ENCODE measurements at places on chromosomes 1 and 21.
A peak's percentile ranks its signal among the peaks of the same experiment; 100 is the strongest.

DNA sequence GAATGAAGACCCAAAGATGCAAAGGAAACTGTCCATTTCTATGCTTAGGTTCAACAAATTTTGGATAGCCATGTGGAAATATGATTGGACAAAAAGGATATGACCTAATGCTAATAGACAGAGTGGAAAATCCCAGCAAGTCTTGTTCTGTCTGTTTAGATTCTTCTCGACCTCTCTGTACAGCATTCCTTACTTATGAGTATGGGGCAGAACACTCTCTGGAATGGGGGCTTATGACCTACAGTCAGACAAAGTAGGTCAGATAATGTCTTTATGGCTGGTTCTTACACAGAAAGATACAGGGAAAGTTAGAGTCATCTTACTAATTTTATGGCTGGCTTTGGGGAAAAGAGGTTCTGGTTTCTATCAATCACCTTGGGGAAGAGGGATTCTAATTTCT is 2.8 kb downstream of the GCSAML start:
- DNase-seq, result no peak

DNA sequence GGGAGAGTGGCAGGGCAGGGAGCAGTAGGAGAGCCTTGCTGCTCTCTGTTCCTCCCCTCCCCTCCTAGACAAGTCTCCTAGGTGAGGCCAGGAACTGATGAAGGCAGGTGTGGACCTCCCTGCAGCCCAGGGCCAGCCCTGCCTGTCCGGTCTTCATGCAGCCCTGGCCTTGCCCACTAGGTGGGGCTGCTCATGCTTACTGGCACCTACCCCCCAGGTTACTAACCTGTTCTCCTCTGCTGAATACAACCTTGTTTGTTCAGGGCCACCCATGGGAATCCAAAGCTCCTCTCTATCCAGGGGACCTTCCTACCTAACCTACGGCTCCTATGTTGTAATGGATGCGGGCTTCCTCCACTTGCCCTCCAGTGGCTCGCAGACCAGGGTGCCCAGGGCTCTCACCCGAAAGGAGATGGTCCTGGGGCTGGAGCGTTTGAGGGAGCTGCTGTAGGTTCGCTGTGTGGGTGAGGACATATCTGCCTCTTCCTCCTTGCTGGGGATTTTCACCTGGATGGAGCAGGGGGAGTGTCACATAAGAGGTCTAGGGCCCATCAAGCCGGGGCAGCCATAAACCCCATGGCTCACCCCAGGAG is 7.9 kb upstream of the TNNT2 start:
- no peak for DNase-seq

GRCh38 chr1:192067360-192067759 is 90.9 kb upstream of the RGS18 start:
- DNase-seq, result no peak

GRCh38 chr1:82721702-82722101 is 921.0 kb downstream of the ADGRL2 start:
- DNase-seq, result no peak

GRCh38 chr1:157241185-157241538 is 103.0 kb upstream of the ETV3 start:
- no peak for DNase-seq

GRCh38 chr1:34742667-34743270 is 12.1 kb upstream of the GJB5 start:
- peak; percentile 48 for DNase-seq

- DNase-seq, result no peak
These were observed 779.9 kb downstream of the KCNT2 start for GRCh38 chr1:195828325-195828724.

- no peak for DNase-seq
These were observed 24.2 kb downstream of the SPAG17 start for GRCh38 chr1:118160806-118161205.

GRCh38 chr1:94600556-94600955 is 59.0 kb upstream of the F3 start:
- DNase-seq, result no peak

DNA sequence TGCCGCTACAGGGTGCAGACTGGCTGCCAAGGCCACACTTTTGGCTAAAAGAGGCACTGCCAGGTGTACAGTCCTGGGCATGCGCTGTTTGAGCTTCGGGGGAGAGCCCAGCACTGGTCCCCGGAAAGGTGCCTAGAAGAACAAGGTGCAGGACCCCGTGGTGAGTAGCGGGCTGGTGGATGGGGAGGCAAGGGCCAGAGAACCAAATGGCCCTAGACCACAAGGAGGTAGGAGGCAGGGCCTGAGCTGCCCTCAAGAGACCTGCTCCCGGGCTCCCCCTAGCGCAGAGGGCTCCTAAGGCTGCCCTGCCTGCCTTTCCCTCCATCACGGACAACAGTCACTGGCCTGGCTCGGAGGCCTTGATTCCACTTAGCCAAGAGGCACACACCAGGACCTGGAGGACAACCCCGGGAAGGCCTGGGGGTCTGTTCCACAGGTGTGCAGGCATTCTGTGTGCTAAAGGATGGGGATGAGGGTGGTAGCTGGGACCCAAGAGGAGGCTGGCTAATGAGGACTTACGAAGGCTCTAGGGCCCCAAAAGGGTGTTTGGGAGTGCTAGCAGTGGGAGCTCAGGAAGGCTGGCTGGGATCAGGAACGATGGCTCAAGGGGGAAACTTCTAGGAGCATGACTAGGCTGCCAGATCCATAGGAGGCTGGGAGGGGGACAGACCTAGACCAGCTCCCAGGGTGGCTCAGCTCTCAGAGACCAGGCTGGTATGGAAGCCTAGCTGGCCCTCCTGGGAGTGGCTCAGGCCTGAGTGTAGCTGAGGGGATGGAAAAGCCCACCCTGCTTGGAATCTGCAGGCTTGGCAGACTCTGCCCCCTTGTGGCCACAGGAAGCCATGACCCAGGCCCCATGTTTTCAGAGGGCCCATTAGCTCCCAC is 742 bp downstream of the ARTN start:
- no peak for DNase-seq

GRCh38 chr1:6438047-6438525 is 13.5 kb downstream of the ESPN start:
- DNase-seq, result peak; percentile 46

- DNase-seq, result no peak
These were observed 1.6 kb downstream of the FCRL2 start for GRCh38 chr1:157775101-157775870.

DNA sequence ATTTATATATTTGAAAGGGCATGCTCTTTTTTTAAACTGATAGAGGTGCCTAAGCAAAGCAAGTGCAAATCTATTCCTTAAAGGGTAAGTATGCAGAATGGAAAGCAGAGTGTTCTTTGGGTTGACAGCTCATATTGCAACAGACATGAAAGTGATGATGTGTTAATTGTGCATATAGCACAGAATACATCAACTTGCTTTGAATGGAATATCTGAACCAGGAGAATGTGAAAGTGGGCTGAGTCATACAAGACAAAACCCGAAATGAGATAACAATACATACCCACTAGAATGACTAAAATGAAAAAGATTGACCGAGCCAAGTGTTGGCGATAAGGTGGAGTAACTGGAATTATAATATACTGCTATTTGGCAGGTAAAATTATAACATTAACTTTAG is 4.3 kb downstream of the CR1 start:
- no peak for DNase-seq

GRCh38 chr1:2788506-2789163 is 12.9 kb downstream of the TTC34 start:
- DNase-seq, result no peak

GRCh38 chr21:14736162-14736561 is 190.0 kb upstream of the SAMSN1 start:
- DNase-seq, result no peak

GRCh38 chr1:27658951-27659496 is 13.0 kb downstream of the IFI6 start:
- no peak for DNase-seq

DNA sequence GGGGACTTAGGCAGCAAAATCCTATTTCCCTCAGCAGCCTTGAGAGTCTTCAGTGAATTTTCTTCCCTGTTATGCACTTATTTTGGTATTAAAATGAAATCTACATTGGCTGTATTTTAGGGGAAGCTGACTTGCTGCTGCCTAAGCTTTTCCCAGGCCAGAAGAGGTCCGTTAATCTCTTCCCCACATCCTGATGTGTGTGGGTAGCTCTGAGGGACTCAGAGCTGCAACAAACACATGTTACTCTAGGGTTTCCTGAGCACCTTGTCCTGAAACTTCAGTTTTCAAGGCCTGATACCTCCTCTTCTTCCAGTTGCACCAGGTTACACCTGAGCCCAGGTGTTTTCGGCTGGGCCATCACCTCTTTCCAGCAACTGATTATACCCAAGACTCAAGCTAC is 51.5 kb downstream of the SYT6 start:
- no peak for DNase-seq

DNA sequence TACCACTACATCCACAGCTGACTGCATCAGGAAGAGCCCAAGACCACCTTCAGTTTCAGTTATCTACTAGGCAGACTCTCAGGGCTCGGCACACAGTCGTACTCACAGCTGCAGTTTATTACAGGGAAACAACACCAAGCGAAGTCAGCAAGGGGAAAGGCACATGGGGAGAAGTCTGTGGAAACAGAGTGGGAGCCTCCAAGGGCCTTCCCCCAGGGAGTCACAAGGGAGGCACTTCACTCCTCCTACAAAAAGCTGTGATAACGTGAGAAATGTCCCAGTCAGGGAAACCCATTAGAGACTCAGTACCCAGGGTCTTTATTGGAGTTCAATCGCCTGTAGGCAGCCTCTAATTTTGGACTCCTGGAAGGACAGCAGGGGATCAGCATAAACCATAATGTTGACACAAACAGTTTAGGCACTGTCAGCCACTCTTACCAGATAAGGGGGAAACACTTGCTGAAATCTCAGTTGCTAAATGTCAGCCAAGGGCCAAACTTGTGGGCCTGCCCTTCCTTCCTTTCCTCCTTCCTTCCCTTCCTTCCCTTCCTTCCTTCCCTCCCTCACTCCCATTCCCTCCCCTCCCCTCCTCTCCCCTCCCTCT is 444.0 kb downstream of the SMYD3 start:
- DNase-seq, result no peak

GRCh38 chr1:52551507-52552235 is 1.2 kb downstream of the TUT4 start:
- DNase-seq, result peak; percentile 4

- no peak for DNase-seq
These were observed 47.3 kb upstream of the PLPPR4 start for GRCh38 chr1:99216956-99217355.

DNA sequence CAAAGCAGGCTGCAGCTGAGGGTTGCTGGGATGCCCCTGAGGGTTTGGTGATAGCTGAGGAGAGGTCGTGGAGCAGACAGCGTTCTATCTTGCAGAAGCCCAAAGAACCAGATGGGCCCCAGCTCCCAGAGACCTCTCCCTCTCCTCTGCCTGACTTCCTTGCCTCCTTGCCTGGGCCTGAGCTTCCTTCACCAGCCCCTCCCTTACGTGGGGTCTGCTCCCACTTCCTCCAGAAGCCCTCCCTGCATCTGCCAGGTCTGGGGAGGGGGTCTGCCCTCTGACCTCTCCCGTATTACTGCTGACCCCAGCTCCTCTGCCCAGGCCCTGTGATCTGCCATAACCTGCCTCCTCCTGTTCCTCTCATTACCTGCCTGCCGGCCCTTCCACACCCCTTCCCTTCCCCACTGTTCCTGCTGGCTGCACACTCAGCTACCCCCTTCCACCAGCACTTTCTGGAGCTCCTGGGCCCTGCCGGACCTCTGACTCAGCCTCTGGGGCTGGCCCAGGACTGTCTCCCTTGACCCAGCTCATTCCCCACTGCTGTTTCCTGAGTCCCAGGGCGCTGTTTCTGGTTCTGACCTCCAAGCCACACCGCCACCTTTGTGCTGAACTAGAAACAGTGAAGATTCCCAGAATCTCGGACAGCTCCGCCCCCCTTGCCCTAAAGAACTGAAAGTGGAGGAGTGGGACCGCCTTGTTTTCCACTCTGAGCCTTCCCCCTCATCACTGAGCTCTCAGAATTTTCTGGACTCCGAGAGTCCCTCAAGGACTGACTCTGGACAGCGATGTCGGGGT is 237.7 kb upstream of the C1orf174 start:
- no peak for DNase-seq

DNA sequence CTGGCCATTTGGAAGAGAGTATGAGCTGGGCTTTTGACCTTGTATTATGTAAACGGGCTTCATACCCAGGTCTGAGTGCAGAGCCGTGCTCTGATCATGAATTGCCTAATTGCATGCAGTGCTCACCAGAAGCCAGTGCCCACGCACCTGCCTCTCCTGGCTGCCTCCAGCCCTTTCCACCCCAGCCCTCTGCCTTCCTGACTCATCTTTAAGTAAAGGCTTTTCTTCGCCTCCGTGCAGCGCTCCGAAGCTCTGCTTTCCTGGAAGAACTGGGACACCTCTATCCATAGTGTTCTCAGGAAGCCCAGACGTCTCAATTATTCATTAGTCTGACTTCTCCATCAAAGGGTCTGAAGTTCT is 413.7 kb downstream of the PTPRU start:
- no peak for DNase-seq

DNA sequence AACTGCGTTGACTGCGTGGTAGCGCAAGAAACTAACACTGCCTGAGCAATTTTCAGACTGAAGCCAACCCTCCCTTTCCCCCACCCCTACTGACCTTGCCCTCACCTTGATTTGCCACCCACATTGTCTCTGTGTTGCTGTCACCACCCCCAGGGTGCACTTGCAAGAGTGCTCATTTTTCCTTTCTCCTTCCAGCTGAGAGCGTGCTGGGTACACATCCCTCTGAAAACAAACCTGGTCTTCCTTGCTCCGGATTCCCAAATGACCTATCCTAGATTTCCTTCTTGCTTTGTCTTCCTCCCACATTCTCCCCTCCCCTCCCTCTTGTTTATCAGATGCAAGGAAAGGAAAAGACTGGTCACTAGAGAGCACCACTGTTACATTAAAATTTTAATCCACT is 24.2 kb downstream of the MPZ start:
- no peak for DNase-seq

DNA sequence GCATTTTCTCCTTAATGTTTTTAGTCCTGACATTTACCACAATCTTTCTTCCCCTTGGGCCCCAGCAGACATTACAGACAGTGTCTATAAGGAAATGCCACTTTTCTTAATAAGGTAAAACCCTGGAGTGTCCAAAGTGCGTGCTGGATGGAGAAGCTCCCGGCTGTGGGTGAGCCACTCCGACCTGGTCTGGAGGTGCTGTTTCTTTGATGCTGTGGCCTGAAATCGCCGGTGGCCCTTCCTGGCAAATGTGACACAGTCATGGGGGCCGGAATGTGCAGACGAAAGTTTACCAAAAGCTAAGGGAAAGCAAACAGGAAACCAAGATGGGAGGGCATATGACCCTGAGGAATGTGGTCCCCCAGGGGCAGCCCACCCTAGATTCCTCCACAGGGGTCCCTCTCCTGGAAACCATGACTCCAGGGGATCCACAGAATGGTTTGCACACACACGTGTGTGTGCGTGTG is 77.9 kb downstream of the FHAD1 start:
- DNase-seq, result no peak

- DNase-seq, result no peak
These were observed 21.0 kb upstream of the ERRFI1 start for GRCh38 chr1:8047112-8047511.

All from stimulated activated CD8-positive, alpha-beta memory T cell treated with anti-CD3 and anti-CD28 coated beads, Interleukin-2, amount 100 ng/mL, for 1 hour (primary cell).